ENCODE measurements at places on chromosomes 6 and 20. TPM values are rescaled to one million over a fixed set of nuclear protein-coding genes. Genes with fewer than 3 reads are reported as not detected.

- DNase-seq, result no peak
Measured at GRCh38 chr6:52136055-52136454, 48.6 kb upstream of the PKHD1 start.

- DNase-seq, result no peak
Measured at GRCh38 chr6:133590814-133591213, 298.1 kb upstream of the TCF21 start.

DNA sequence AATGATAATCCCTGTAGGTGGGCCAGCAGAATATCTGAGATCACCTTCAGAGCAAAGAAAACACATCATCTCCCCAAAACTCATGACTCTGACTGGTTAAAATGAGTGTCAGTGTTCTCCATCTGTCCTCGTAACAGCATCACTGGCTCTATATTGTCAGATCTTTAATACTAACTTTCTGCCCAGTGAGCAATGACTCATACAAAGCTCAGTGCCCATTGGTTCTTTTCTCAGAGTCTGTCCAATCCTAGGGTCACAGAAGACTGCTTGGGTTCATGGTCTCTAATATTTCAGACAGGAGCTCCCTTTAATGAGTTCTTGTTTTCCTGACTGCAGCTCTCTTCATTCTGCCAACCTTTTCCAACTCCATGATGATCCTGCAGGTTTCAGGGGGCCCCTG, 36.4 kb downstream of the HLA-DPB1 start:
- peak; percentile 38 for DNase-seq

DNA sequence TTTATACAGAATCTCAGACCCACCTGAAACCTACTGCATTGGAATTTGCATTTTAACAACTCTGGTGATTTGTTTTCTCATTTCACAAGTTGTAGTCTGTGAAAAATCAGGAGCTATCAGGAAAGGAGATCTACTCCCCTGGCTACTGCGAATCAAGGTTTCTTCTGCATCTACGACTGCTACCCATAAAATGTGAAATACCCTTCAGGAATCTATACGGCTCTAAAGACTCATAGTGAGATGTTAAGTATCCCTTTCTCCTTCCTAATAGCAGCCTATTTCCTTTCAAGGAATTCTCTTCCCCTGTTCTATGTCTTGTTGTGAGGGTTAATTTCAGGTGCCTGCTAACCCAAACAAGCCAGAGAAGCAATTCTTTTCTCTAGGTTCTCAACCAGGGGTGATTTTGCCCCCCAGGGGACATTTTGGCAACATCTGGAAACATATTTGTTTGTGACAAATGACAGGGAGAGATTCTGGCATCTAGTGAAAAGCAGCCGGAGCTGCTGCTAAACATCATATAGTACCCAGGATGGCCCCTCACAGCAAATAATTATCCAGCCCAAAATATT, 26.3 kb downstream of the WFDC3 start:
- DNase-seq, result no peak

DNA sequence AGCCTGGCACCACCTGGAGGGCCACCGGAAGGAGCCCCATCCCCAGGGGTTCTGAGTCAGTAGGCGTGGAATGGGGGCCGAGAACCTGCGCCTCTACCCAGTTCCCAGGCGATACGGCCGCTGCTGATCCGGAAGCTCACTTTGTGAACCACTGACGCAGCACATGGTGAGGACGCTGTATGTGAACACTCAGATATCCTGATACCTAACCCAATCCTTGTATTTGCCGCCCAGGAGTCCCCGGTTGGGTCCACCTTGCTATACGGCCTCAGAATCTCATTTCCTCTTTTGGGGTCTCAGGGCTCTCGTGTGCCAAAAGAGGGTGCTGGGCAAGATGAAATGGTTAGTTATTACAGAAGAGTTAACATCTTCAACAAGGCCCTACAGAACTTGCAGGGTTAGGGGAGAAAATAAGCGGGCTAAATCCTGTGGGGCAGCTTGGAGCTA, 604 bp upstream of the RAB5IF start:
- DNase-seq, result peak; percentile 59

- DNase-seq, result no peak
Measured at GRCh38 chr6:113067612-113068275, 720.6 kb downstream of the RFPL4B start.

DNA sequence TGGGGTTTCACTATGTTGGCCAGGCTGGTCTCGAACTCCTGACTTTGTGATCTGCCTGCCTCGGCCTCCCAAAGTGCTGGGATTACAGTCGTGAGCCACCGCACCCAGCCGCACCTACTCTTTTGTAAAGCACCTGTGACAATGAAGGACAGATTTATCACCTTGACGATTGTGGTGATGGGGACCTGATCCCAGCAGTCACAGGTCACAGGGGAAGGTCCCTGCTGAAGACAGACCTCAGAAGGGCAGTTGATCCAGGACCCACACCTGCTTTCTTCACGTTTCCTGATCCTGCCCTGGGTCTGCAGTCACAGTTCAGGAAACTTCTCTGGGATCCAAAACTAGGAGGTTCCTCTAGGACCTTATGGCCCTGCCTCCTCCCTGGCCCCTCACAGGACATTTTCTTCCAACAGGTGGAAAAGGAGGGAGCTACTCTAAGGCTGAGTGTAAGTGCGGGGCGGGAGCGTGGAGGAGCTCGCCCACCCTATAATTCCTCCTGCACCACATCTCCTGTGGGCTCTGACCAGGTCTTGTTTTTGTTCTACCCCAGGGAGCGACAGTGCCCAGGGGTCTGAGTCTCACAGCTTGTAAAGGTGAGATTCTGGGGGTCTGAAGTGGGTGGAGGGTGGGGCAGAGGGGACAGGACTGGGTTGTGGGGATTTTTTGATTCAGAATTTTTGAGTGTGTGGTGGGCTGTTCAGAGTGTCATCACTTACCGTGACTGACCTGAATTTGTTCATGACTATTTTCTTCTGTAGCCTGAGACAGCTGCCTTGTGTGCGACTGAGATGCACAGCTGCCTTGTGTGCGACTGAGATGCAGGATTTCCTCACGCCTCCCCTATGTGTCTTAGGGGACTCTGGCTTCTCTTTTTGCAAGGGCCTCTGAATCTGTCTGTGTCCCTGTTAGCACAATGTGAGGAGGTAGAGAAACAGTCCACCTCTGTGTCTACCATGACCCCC, 3.0 kb downstream of the HLA-E start:
- DNase-seq, result no peak

DNA sequence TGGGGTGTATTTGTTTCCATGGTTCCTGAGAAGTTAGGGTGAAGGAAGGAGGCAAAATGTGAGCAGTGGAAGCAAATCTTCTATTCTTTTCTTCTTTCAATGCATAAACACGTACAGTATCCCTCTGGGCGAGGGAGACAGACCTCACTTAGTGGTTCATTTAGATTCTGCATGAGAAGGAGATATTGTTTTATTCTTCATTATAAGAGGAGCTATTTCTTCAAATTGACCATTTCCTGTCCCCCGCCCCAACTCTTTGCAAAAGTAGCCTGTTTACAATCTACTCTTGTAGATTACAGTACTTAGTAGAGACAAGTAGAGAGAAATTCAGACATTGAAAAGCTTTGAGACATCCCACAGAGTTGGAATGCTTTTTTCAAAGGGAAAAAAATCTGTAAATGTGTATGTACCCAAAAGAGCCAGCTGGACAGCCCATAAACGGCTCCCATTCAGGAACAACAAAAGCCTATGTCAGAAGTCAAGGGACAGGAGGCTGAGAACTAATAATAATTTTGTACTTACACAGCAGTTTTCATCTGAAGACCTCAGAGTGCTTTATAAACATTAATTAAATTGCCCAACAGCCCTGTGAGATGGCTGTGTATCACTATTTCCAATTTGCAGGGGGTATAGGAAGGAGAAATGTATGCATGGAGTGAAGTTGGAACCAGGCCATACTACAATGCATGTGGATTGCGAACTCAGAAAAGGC, 23.9 kb downstream of the CD83 start:
- DNase-seq, result no peak

DNA sequence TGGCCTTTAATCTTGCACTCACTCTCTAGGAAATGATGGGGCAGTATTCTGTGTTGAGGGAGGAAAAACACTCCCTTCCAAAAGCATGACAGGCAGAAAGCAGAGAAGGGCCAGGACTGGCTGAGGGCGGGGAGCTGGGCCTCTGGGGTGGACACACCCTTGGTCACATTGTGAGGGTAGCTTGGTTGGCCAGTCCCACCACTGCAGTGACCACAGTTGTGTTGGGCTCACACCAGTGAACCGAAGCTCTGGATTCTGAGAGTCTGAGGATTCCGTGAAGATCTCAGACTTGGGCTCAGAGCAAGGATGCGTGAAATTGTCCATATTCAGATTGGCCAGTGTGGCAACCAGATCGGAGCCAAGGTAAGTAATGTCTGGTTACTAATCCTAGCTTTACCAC, at the start of gene TUBB1:
Gene TUBB1, plus strand, starts transcription at position 213 of the 400 bp plus-strand sequence. Its CDS starts 94 bp downstream, at position 307.
- no peak for DNase-seq

- no peak for DNase-seq
Measured at GRCh38 chr20:47865912-47866311, 80.6 kb upstream of the SULF2 start.

GRCh38 chr6:3415490-3415889, 41.4 kb downstream of the SLC22A23 start:
- DNase-seq, result no peak

DNA sequence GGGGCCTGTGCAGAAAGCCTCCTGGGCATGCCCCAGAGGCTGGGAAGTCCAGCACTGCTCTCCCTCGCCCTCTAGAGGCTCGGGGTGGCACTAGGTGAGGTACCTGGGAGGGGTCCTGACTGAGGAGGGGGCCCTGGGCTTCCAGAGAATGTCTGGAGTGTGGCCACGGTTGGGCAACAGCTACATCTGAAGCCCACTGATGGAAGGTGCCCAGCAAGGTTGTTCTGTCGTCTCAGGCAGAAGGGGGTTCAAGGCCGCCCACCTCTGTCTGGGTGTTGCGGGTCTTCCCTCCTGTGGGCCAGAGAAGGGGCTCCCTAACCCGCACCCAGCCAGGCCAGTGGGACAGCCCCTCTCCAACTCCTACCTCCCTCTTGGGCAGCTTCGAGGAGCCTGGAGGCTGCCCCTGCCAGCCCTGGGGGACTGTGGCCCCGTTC, 11.4 kb upstream of the VEGFA start:
- DNase-seq, result no peak

GRCh38 chr6:163603395-163603794, 188.9 kb downstream of the QKI start:
- DNase-seq, result no peak

- DNase-seq, result no peak
Measured at GRCh38 chr20:23649242-23649641, 11.5 kb upstream of the CST3 start.

DNA sequence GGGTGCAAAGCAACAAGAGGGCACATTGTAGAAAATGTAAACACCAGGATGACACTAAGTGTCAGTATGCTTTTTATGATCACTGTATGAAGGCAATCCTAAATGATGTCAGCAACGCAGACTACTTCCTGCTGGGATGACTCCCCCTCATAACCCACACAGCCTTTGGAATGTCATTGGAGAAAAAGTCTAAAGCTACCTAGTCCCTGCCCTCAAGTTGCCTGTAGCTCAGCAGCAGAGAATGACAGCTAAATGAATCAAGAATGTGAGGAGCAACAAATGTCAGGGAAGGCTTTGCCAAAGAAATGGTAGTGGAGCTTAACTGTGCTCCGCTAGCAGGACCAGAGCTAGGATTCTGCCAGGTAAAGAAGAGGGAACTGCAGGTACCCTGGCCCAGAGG, 555.6 kb downstream of the CD83 start:
- no peak for DNase-seq

GRCh38 chr6:372336-372911, 19.1 kb upstream of the IRF4 start:
- no peak for DNase-seq

DNA sequence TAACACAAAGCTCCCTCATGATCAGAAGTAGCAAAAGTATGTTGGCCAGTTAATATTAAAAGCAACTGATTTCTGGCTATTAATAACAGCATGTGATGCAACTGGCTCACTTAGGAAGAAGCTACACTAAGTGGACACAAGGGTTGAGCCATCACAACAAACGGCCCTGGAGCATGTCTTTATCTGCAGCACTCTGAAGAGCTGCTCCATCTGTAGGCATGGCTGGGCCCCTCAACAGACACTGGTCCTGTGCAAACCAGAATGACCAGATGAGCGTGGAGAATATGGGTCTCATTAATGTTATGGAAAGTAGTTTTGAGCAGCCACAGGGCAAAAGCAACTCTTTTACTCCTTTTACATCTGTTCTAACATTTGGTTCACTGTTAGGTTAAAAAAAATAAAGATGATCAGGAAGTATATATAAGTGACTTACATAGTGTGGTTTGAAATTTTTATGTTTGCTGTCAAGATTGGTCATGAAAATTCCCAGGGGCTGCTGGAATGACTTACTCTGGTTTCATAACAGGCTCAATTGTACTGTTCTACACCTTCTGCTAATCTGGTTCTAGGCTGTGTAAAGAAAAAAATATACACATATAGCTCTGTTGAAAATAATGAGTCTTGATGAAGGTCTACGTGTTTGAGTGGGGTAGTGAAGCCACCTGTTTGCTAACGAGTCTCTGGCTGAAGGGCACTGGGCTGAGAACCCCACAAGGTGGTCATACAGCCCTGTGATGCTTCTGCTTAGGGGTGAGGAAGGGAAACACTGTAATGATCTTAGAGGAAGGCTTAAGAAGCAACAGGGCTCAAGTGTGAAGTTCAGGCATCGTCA, 58.1 kb downstream of the INSM1 start:
- no peak for DNase-seq

DNA sequence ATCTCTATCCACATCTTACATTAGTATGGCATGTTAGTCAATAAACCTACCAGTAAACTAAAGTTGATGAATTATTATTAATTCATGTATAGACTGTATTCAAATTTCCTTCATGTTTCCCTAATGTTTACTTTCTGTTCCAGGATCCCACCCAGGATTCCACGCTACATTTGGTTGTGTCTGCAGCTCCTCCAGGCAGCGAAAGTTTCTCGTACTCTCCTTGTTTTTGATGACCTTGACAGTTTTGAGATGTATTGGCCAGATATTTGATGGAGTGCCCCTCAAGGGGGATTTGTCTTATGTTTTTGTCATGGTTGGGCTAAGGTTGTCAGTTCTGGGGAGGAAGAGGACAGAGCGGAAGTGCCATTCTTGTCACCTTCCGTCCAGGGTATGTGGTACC, 445.2 kb upstream of the CDH4 start:
- no peak for DNase-seq

DNA sequence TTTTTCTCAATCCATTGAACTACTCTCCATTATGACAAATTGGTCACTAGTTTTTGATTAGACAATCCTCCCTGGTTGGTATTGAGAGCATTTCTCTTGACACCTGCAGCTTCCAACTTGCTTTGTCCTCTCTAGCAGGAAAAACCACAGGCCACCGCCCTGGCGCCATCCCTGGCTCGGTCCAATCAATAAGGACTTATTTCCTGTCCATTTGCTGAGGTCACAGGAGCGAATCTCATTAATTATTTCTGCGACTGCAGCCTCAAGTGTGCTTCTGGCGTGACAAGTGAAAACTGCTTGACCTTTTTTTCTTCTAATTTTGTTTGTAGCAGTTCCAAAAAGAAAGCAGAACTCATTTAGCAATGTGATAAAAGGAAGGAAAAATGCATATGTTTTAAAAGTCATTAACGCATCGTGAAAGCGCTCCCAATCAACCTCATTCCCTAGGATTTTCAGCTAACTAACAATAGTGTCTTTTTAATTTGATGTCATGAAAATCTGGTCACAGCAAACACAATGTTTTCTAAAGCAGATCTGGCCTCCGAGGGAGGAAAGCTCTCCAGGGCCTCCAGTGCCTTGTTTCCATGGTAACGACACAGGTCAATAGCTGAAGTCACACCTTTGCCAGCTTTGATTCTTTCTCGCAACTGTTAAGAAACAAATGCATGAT, 39.0 kb upstream of the BEND3 start:
- no peak for DNase-seq

- DNase-seq, result no peak
Measured at GRCh38 chr6:108250240-108250866, 10.5 kb downstream of the SNX3 start.

KIF6 gene
- not detected for total RNA-seq

HIVEP2 gene
- 35.4 TPM for total RNA-seq

TOX2 gene
- 1.5 TPM for total RNA-seq

TRIM15 gene
- not detected for total RNA-seq

All from activated CD4-positive, alpha-beta T cell treated with anti-CD3 and anti-CD28 coated beads, Interleukin-2, amount 10 ng/mL, durations not matched to agents 7 days and 5 days (primary cell).